ENCODE measurements at places on chromosomes 5 and 9.

DNA sequence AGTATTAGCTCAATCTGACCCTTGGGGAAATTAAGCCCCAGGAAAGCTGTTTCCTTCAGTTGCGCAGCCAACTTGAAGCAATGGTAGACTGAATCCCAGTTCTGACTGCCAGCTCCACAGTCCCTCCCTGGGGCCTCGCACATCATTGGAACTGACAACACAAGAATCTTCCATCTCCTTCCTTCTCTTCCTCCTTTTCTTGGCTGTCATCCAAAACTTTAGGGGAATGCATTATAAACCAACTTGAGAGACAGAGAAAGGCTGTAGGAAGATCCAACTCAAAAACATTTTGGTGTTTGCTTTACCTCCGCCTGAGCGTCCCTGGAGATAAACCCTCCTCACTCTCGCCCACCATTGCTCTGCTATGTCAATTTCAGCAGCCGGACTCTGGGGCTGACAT lies 16.6 kb downstream of the KCNIP1 start:
- peak; percentile 57 for DNase-seq

GRCh38 chr5:141356133-141356532 lies 1.3 kb downstream of the PCDHGA4 start:
- no peak for DNase-seq

GRCh38 chr5:65986050-65986451 lies 59.7 kb downstream of the ERBIN start:
- DNase-seq: peak; percentile 92

GRCh38 chr5:17852111-17852510 lies 217.9 kb downstream of the TAF11L14 start:
- no peak for DNase-seq

- peak; percentile 70 for DNase-seq
Measured at GRCh38 chr9:33161589-33162132, 5.5 kb downstream of the B4GALT1 start.

DNA sequence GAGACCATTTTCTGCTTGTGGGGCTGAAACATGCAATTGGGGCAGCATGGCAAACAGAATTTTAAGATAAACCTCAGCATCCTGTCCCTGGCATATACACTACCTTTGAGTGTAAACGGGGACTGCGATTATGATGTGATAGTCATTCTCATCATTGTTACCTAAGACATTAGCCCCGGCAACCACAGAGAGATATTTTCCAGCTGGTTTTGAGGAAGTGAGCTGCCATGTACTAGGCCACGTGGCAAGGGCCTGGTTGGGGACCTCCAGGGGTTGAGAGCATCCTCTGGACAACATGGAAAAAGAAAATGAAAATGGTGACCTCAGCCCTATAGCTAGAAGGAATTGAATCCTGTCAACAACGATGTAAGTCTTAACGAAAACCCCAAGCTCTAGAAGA lies 623.6 kb upstream of the CDH18 start:
- no peak for DNase-seq

- DNase-seq: no peak
Measured at GRCh38 chr9:135901031-135901758, 6.2 kb downstream of the CAMSAP1 start.

- no peak for DNase-seq
Measured at GRCh38 chr9:129620669-129621295, at the start of gene C9orf50. Gene C9orf50 (minus strand): TSS chr9:129621101. CDS start chr9:129620574, 527 bp downstream.

DNA sequence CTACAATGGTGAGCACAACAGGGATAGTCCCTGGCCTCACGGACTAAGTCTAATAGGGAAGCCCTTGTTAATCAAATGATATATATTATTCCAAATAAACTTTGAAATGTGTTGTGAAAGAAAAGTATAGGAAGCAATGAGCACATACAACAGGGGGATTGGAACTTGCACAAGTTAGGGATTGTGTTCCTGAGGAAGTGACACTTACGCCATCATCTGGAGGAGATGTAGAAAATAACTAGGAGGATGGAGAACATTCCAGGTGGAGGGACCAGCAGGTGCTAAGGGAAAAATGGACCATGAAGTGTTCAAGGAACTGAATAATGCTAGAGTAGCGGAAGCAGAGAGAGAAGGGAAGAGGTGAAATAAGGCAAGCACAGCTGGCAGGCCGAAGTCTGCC lies 18.8 kb upstream of the RPS23 start:
- DNase-seq: no peak

GRCh38 chr9:90088856-90089255 lies 484.0 kb downstream of the GADD45G start:
- no peak for DNase-seq

- DNase-seq: no peak
Measured at GRCh38 chr5:55286411-55286933, 21.0 kb downstream of the DHX29 start.

DNA sequence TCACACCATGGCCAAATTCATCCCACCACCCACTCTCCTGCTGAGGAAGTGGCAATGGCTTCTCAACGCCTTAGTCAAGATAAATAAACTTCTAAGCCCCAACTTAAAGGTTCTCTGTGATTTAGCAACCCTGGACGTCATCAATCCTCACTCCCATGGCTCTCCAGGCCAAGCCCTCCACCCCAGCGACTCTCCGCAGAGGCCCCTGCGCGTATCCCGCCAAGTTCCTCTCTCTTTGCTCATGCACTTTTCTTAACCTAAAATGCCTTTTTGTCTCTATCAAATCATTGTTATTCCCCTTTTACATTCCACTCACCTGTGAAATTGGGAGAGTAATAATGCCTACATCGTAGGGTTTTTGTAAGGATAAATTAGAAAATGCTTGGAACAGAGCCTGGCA lies 88.6 kb downstream of the NRG2 start:
- DNase-seq: no peak

- no peak for DNase-seq
Measured at GRCh38 chr9:79598562-79599345, 27.0 kb downstream of the TLE4 start.

DNA sequence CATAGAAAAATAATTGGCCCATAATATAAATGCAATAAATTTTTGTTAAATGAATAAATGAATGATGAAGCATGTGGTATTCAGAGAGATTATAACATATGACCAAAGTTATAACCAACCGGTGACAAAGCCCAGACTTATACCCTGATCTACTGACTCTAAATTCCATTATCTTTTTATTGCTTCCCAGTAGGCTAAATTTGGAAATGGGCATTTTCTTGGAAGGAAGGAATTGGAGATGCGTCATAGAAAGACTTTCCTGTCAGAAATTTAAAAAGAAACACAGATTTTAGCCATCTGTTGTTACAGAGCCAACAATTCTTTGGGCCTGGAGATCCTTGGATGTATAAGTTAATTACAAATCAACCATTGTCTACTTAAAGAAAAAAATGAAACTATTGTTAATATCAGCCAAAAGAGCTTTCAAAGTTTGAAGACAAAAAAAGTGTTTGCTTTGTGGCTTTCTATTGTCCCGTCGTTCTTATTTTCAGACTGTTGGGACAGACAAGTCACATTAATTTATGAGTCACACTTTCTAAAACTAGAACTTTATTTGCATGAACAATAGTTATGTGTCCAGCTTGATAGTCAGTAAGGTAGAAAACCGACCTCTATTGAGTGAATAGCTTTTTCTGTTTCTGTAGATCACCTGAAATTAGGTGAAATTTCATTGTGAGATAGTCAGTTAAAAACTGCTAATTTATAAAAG lies 428.7 kb downstream of the GABRG2 start:
- DNase-seq: peak; percentile 41

DNA sequence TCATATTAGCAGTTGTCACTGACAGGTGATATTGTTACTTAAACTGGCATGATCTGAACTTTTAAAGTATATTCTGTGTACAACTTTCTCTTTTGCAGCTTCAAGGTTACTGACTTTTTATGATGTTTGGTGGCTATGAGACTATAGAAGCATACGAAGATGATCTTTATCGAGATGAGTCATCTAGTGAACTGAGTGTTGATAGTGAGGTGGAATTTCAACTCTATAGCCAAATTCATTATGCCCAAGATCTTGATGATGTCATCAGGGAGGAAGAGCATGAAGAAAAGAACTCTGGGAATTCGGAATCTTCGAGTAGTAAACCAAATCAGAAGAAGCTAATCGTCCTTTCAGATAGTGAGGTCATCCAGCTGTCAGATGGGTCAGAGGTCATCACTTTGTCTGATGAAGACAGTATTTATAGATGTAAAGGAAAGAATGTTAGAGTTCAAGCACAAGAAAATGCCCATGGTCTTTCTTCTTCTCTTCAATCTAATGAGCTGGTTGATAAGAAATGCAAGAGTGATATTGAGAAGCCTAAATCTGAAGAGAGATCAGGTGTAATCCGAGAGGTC lies 5.9 kb downstream of the ZCCHC7 start:
- no peak for DNase-seq

DNA sequence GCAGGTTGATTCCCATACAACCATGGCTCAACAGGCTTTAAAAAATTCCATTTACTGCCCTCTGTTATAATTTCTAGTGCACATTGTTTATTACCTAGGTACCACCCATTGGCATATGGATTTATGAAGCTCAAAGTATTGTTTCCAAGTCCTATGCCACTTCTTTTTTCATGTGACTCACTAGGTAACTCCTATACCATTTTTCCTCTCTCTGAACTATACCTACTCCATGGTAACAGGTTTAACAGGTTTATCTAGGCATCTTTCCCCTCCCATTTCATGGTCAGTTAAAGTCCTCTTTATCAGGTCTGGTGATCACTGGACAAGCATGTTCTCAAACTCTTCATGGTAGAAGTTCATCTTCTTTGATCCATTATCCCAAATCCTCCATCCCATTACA lies 49.6 kb upstream of the ABCA1 start:
- DNase-seq: no peak

GRCh38 chr9:107810461-107810961 lies 320.9 kb upstream of the KLF4 start:
- no peak for DNase-seq

DNA sequence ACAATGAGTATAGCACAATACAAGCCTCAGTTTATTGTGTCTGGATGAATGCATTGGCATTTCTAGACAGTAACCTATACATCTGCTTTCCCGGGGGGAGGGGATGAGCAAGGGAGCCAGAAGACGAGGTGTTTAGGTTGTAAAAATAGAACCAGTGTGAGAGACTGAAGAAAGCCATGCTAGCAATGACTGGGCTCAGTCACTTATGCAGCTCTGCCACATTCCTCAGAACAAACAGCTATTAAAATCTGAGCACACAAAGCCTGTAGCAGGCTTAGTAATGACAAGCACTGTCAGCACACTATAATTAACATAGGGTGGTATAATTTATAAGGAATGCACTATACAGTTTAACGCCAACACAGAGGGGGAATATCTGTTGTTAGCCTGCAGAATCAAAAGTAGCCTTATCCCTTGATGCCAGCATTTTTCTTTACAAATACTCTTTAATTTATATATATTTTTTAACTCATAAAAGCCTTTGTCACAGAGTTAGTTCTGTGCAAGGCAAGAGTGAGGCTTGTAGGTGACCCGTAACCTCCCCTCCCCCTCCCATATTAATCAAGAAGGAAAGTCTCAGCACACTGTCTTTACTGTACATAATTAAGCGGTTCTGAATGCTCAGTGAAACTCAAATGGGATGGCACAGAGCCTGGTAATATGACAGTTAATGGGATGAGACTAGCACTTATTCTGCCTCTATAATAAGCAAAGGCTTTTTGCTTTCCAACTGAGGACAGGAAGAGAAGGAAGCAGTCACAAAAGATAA lies 295.4 kb downstream of the CSNK1G3 start:
- DNase-seq: peak; percentile 75

GRCh38 chr5:171415115-171415730 lies 4.2 kb upstream of the FGF18 start:
- DNase-seq: peak; percentile 76

GRCh38 chr9:130150779-130151382 lies 21.3 kb upstream of the NCS1 start:
- DNase-seq: no peak

DNA sequence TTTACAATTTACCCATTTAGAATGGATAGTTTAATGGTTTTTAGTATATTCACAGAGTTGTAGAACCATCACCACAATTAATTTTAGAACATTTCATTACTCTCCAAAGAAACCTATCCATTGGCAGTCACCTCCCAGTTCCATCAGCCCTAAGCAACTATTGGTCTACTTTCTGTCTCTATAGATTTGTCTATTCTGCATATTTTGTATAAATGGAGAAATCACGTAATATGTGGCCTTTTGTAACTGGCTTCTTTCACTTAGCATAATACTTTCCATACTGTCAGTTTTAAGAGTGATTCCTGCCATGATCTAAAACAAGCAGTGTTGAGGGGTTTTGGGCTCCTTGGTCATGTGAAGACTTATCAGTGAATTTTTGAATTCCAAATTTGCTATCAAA lies 12.7 kb downstream of the OCLN start:
- DNase-seq: no peak

- no peak for DNase-seq
Measured at GRCh38 chr5:44909004-44909403, 100.3 kb downstream of the MRPS30 start.

DNA sequence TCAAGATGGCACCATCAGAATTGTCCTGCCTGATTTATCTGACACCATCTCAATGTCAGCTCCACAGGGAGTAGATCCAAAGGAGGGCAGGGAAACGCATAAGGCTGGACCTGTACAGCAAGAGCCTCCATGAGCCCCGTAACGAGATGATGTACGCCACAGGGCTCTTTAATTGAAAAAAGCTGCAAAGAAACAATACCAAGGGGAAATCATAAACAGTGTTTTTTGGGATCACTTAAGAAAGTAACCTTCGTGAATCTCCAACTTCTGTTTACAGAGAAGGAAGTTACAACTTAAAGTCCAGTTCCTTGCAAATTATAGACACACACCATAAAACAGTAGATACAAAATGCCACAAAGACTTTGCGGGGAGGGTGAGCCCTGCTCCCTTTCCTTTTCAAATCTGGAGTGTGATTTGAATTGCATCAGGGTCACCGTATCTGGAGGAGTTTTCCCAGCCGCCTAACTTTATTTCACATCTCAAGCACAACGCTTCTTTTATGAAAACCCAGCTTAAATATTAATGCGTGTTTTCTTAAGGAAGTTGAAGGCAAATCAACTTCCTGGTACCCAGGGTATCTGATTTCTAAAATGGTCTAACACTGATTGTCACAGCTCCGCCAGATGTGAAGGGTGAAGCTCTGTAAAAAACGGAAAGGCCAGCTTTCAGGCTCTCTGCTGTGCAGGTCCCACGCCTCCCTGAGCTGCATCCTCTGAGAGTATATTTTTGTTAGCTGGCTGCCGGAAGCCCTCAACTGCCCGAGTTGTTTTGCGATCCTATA lies 88.9 kb downstream of the EBF1 start:
- DNase-seq: peak; percentile 43

Measured in umbilical cord (tissue), 2 donors.